Stimulated activated naive CD4-positive, alpha-beta T cell treated with Interleukin-2 at 50 U/mL for 16 hours (primary cell): ENCODE measurements at places on chromosomes 5 and 9.

- DNase-seq = no peak
Measured at GRCh38 chr5:79876456-79876855, 114.6 kb downstream of the MTX3 start.

GRCh38 chr9:137783521-137783920 lies 94.1 kb upstream of the CACNA1B start:
- no peak for DNase-seq

GRCh38 chr5:131375351-131375750 lies 111.5 kb downstream of the CDC42SE2 start:
- no peak for DNase-seq

DNA sequence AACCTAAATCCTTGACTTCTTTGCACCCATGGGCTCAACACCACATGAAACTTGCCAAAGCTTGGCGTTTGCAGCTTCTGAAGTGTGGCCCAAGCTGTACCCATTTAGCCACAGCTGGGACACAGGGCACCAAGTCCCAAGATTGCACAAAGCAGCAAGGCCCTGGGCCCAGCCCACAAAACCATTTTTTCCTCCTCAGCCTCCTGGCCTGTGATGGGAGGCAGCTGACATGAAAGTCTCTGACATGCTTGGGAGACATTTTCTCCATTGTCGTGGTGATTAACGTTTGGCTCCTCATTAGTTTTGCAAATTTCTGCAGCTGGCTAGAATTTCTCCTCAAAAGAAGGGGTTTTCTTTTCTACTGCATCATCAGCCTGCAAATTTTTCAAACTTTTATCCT lies 32.0 kb downstream of the ACTL7B start:
- DNase-seq = no peak

DNA sequence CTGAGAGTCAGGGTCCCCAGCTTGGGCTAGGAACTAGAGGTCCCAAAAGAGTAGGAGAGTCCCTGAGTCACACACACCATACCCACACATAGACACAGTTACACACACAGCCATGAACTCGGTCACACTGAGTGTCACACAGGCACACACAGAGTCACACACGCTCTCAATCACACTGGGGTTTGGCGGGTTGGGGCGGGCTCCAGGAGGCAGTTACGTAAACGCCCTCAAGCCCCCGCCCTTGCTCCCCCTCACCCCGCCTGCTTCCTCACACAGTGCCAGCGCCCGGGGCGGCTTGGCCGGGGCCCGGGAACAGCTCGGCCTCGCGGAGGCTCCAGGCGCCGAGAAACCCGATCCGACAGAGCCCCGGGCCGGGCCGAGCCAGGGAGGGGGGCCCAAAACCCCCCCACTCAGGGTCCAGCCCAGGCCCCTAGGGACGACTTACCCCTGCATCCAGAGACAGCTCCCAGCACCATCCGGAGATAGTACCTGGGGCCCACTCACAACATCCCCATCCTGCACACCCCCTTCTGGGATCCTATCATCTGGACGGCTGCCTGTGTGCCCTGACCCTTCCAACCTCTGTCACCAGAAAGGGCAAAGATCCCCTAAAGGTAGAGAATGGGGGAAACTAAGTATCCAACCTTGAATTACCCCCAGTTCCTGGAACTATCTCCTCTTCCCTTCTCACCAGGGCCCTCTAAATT lies 3.5 kb upstream of the CNTFR start:
- DNase-seq = no peak

DNA sequence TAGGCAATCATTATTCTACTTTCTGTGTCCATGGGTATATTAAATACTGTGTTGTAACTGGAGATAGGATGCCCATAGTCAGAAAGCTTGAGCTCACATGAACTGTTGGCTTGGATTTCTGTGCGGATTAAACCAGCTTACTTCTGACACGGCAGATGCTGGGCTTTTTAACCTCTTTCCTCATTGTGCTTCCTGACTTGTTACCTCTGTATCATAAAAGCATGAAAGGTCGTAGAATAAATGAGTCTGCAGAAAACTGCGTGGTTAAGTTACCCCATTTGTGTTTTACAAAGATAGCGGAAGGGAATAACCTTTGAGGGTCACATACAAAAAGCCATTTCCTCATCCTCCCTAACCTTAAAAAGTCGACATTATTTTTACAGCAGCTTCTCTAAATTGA lies 199.5 kb upstream of the DMRT1 start:
- no peak for DNase-seq

DNA sequence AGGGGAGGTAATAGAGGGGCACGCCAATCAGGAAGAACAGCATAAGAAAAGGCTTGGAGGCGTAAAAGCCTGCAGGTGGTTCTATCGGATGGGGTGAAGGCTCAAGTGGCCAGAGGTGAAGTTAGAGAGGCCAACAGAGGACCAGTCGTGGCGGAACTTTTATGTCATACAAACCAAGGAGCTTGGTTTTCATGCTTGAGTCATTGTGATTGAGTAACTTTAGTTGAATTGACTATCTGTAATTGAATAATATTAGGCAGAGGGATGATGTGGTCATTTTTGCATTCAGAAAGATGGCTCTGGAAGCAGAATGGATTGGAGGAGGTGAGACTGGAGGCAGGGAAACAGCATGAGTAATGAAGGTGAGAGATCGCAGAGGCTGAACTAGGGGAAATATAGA lies 7.2 kb upstream of the SPINK4 start:
- no peak for DNase-seq

GRCh38 chr5:172827841-172828240 lies 6.2 kb upstream of the ERGIC1 start:
- DNase-seq = no peak

DNA sequence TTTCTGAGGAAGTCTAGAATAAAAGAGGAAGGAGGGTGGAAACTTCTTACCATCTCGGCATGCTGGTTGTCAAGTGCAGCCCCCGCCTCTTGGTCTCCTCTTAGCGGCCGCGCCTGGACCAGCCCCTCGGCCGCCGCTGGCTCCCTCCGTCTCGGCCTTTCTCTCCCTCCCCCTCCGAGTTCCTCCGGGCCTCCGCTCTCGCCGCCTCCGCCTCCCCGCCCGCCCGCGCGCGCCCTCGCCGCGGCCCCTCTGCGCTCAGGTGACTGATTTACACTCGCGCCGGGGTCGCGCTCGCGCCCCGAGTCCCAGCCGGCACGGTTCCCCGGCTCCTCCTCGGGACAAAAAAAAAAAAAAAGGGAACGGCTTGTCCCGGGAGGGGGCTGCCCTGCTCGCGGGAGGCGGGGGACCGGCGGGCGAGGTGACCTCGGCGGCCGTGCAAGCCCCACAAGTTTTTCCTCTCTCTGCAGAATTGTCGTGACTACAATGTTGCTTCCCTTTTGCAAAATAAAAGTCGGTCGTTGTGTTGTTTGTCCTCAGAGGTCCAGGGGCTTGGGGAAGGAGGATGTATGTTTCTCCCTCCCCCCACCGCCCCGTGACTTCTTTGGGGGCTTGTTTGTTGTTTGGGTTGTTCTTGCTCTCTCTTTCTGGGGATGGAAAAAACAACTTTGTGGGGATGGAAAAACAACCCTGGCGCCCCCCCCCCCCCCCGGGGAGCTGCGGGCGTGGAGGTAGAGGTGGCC lies at the start of gene BNC2:
BNC2 (minus strand) TSS at position 75 of the 740 bp plus-strand sequence; CDS start at position 53, 22 bp downstream.
- no peak for DNase-seq

- DNase-seq = no peak
Measured at GRCh38 chr9:78213712-78214111, 22.2 kb upstream of the CEP78 start.

GRCh38 chr5:125232779-125233230 lies 486.4 kb upstream of the ZNF608 start:
- DNase-seq = no peak

DNA sequence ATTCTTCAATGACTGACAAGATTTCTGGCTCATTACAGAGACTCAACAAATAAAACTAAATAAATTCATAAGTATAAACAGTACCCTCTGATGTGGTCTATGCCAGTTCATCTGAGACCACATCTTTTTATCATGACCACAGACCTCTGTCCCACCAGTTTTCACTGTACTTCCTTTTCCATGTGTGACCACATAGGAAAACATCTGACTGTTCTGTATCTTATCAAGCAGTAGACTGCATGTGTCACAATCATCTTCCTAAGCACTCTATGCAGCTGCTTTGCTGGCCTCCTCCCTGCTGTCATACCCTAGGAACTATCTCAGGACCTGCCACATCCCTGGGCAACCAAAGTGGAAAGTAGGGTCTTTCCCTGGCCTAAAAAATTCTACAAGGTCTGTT lies 205.0 kb upstream of the ZNF462 start:
- DNase-seq = no peak

DNA sequence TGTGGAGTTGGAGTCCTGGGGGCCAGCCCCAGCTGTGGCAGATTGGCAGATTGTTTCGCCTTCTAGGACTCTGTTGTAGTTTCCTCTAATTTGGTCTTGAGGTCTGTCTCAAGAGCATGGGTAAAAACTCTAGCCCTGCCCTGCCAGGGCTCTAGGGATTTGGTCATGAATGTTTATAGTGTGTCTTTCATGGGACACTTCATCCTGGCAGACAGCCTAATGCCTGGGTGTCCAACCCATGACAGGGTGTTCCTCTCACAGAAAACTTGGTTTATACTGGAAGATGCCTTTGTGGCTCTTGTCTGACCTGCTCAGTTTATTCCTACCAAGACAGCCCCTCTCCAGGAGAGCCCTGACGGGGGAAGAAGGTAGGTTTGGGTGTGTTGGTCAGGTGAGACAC lies 45.5 kb downstream of the GALNT12 start:
- no peak for DNase-seq

GRCh38 chr5:43268188-43268820 lies 44.9 kb downstream of the HMGCS1 start:
- DNase-seq = no peak

DNA sequence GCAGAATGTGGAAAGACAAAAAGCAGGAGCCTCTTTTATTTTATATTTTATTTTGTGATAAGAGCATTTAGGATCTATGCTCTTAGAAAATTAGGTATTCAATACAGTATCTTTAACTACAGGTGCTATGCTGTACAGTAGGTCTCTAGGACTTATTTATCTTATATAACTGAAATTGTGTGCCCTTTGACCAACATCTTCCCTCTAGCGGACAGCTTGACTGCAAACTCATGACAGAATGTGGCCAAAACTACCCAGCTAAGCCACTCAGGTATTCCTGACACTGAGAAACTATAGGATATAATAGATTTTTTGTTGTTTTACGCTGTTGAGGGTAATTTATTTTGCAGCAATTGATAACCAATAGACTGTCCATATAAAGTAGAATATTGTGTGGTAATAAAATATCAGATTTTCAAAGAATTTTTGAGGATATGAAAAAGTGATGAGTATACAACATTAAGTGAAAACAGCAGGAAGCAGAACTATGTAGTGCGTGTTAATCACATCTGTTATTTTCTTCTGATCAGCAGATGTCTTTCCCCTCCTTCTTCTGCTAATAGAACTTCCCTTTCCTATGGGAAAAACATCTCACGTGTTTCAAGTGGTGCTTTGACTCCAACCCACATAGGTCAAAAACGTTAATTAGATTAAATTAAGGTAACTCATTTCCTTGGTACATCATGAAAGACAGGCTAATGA lies 69.9 kb upstream of the SELENOP start:
- no peak for DNase-seq

DNA sequence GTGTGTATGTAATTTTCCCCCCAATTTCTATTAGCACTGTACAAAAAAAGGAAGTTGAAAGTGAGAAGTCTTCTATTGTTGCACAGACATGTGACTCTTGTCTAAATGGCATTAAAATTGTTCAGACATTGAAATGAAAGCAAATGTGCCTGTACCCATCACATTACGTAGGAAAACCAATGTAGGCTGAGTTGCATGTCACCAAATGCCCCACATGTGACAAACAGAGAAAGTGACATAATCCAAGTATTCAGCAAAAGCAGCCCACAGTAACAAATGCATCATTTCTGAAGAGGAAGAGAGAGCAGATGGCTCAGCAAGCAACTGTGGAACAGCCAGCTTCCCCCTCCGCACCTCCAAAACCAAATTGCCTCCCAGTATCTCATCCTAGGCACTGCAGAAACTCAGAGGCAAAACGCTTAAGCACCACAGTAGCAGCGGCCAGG lies 161.5 kb upstream of the NR4A3 start:
- no peak for DNase-seq

DNA sequence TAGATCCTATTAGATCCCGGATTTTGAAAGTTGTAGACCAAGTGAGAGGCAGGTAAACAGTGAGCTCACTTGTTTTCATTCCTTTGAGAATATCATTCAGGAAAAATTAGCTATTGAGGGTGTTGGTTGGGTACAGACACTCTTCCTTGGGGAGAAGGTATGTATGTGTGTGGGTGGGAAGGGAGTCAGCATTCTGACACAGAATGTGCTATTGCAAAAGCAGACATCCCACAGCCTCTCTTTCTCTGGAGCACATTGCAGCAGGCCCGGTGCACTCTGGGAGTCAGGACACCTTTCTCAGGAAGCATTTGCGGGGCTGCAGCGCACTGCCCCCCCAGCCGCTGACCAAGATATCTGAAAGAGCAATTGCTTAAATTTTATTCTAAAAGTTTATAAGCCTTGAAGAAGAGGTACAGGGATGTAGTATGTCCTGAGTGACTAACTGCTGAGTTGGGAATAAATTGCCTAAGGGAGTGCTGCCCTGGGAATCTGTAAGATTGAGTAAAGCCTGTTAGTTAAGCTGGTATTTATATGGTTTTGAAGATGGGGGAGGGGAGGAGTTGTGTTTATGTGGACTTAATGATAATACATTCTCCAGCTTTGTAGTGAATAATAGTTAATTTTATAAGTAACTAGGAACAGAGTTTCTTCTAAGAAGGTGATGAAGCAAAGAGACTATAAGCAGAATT lies 5.2 kb downstream of the TNFAIP8 start:
- DNase-seq = no peak

DNA sequence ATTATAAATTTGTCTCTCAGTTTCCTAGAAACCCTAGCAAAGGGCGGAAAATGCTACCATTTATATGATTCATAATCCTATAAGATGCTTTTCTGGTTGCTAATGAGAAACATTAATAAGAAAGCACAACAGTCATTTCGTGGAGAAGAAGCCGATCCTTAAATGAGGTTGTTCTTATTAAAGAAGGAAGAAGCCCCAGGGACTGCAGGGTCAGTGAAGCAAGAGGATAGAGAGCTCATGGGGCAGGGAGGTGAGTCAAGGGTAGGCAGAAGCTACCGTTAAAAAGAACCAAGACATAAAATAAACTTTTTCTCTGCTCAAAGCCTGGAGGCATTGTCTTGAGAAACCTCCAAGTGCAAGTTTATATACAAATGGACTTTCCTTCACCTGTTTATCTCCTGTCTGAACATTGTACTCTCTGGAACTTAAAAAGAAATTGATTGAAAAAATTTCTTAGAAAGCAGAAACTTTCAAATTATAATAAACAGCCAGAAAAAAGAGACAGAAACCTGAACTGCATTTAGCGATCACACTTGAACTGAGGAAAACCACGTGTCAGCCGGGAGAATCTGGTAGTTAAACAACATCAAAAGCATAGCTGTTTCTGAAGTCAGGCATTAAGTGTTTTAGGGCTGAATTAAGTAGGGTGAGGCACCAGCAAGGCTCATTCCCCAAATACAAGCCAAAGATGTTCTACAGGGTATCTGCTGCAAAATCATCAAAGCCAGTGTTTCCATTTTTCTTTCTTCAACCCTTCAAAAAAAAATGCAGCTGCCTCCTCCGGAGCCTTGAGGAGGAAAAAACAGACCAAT lies 21.9 kb downstream of the HTR4 start:
- no peak for DNase-seq

GRCh38 chr9:114316605-114317230 lies 6.2 kb upstream of the ORM1 start:
- no peak for DNase-seq
